ENCODE measurements at places on chromosomes 3 and 15.

DNA sequence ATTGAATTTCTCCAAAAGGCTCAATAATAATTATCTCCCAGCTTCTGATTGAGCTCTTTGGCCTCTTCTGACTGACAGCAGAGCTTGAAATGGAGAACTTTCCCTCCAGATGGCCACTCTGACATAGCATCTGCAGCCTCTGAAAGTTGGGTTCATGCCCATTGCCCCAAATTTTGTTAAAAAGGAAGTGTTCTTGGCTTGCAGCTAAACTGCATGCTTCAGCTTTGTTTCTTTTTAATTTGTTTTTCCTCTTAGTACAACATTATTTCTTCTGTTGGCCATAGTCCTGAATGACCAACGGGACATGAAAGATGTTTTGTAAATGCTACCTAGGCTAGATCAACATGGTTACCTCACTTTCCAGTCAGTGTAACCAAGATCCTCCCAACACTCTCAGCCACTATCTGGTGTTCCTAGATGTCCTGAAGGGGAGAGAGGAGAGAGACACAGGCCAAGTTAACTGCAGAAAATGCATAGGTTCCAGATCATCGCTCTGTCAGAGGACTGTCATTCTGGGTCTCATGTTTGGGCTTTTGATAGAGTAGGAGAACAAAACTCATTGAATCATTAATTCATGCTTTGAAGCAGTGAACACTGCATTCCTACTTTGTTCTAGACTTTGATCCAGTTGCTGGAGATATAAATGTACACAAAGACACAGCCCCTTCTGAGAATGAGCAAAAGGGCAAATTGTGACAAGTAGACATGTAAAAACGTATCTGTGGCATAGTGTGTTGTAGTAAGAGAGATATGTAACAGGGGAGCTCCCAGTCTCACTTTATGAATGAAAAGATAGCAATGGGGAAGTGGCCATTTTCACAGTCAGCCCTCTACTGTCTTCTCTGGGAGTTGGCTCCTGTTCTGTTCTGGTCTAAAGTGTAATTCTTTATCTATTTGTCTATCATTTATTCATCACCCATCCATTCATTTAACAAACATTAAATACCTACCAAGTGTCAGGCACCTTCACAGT is 156.2 kb downstream of the ZNF621 start:
- DNase-seq = no peak

GRCh38 chr3:49712631-49713317 is 6.7 kb downstream of the AMIGO3 start:
- DNase-seq = no peak

DNA sequence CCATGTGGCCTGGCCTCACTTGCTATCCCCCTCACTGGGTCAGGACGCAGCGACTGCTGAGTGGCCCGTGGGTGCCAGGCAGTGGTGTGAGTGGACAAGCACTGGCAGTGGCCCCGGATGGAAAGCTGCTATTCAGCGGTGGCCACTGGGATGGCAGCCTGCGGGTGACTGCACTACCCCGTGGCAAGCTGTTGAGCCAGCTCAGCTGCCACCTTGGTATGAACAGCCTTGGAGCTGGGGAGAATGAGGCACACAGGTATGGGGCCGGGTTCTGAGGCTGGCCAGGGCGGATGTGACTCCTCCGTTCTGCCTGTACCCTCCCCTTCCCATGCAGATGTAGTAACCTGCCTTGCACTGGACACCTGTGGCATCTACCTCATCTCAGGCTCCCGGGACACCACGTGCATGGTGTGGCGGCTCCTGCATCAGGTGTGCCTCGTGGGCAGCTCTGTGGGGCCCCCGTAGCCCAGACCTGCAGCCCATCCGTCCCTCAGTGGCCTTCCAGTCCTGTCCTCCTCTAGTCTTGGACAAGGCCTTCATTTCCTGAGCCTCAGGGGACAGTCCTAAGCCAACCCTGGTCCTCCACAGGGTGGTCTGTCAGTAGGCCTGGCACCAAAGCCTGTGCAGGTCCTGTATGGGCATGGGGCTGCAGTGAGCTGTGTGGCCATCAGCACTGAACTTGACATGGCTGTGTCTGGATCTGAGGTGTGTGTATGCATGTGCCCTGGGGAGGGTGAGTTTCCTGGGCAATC is 28.2 kb downstream of the NBEAL2 start:
- no peak for DNase-seq

GRCh38 chr3:11236588-11237461 is 35.4 kb upstream of the ATG7 start:
- DNase-seq = peak; percentile 34

DNA sequence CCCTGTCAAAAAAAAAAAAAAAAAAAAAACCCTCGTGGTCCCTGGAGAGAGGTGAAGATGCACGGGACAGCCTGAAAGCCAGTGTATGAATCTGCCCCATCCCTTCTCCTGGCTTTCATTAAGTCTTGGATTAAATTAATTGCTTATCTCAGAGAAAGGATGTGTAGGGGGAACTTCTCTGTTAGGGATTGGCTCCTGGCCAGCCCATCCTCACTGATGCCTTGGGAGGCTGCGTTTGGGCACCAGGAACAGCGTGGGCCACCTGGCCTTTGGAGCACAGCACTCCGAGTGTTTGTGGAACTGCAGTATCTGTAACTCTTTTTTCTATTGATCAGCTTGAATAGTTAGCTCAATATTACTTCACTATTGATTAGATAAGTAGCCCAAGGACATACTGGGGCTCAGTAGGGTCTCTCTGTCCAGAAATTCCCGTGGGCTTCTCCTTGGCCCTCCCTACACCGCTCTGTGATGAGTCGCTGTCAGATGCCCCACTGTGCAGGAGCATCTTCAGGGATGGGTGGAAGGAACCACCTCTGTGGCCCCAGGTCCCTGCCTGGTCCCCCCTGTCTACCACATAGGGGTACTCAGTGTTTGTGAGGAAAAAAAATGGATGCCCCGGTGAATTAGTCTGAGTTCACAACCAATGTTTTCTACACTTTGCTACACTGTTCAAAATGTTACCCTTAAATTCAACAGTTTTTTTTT is 2.0 kb downstream of the PXYLP1 start:
- DNase-seq = no peak

- DNase-seq = no peak
Measured at GRCh38 chr3:65676580-65676979, 362.1 kb downstream of the MAGI1 start.

DNA sequence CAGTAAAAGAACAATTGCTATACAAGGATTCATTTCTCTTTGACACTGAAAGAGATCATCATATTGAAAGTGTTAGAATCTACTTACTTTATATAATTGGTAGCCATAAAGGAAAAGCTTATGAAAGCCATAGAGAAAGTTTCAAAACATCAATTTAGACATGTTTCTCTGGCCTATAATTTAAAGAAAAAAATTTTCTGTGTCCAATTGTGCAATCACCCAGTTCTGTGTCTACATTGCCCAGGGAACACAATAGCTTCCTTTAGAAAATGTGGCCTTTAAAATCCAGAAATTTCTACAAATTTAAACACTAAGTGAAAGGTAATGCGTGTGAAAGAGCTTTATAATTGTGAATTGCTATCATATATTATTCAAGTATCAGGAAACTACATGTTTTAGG is 259.2 kb downstream of the GBE1 start:
- DNase-seq = no peak

GRCh38 chr3:50194128-50194902 is 2.9 kb downstream of the GNAT1 start:
- peak; percentile 79 for DNase-seq

DNA sequence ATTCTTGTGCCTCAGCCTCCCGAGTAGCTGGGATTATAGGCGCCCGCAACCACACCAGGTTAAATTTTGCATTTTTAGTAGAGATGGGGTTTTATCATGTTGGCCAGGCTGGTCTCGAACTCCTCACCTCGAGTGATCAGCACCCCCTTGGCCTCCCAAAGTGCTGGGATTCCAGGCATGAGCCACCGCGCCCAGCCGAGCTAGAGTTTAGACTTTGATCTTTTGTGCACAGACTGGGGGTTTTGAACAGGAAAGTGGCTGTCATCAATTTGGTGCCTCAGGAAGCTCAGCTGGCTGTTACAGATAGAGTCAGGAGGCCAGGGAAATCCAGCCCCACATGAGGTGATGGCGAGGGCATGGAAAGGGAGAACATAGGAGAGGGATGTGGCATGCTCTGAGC is 19.3 kb upstream of the IREB2 start:
- no peak for DNase-seq

DNA sequence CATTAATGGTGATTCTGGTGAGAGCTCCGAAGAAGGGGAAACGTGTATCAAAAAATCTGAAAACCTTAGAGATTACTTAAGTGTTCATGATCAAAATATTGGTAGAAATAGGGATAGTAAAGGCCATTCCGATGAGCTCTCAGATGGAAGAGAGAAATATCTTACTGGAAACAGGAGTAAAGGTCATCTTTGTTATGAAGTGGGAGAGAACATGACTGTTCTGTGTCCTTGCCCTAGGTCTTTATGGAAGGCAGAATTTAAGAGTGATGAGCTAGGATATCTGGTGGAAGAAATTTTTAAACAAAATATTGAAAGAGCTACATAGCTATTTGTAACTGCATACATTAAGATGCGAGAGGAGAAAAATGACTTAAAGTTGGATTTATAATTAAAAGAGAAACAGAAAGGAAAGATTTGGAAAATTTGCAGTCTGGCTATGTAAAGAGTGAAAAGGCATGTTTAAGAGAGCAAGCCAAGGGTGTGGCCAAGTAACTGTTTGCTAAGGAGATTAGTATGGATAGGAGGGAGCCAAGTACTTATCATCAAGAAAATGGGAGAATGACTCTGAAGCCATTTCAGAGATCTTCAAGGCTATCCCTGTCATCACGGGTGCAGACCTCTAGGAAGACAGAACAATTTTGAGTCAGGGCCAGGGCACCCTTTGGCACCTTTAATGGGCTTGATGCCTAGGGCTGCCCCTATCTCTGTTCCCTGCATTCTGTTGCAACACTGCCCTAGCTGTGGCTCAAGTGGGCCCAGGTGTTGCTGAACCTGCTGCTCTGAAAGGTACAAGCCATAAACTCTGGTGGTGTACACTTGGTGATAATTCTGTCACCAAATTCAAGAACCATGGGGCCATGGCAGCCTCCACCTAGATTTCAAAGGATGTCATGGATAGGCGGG is 27.3 kb downstream of the SLMAP start:
- DNase-seq = no peak

DNA sequence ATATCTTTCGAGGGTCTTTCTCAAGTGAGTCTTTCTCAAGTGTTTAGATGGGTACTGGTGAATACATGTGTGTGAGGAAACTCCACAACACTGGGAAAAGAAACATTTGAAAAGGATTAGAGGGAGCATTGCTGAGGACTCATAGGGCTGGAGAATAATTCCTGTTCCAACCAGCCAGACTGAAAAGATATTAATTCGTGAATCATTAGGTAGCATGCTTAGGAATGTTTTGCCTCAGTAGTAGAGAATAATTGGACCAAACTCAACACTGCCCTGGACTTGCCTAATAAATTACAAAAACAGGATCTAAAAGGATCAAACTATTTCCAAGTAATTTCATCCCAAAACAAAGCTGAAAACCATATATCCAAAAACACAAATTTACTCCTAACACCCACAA is 17.3 kb downstream of the PP2D1 start:
- DNase-seq = no peak

- no peak for DNase-seq
Measured at GRCh38 chr15:100049483-100049882, 292.3 kb downstream of the ADAMTS17 start.

DNA sequence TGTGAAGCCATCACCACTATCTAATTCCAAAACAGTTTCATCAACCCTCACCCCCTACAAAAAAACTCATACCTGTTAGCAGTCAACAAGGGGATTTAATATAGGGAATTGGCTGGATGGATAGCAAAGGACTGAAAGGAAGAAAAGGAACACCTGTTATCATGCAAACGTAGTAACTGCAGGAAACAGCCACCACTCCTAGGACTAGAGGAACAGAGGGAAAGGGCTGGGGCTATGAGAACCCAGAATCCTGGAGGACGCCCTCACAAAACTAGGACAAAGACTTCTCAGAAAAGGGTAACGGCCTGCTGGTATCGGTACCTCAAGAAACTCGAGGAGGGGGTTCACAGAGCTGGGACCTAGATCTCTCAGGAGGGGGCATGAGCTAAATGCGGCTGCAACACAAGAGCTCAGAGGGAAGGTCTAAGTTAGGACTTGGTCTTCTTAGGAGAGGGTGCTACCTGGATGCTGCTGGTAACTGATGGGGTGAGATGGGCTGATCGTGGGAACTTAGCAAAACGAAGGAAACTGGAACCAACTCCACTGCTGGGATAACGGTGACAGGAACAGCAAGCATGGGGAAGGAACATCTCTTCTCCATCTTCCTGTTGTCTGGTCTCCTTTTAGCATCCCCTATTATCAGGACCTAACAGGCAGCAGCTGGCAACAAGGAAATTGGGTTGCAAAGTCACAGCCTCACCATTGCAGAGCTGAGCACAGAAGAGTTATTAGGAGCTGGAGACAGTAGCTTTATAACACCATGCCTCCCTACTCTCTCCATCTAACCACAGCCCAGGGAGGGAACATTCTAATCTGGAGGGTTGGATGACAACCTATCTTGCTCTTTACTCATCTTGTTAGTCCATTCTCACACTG is 147.7 kb downstream of the UACA start:
- no peak for DNase-seq

Data from spinal cord (tissue), 10 donors.